ENCODE measurements at places on chromosomes 16 and 17. TPM values are rescaled to one million over a fixed set of nuclear protein-coding genes. Genes with fewer than 3 reads are reported as not detected.

The OR3A2 gene
- not detected for total RNA-seq

The PPP1R27 gene
- not detected for total RNA-seq

The TBC1D3E gene
- total RNA-seq, result not detected

The GFAP gene
- total RNA-seq, result 0.45 TPM

The SLC2A4 gene
- total RNA-seq, result 9.8 TPM

The KRTAP2-2 gene
- total RNA-seq, result not detected

The KRTAP4-5 gene
- total RNA-seq, result not detected

The KRTAP9-3 gene
- total RNA-seq, result not detected

The PRDM7 gene
- total RNA-seq, result not detected

The HSD11B2 gene
- total RNA-seq, result 17.1 TPM

GRCh38 chr16:81632392-81633146 lies 146.5 kb upstream of the PLCG2 start:
- no peaks in the 10 kb centered on the region for H3K36me3 ChIP-seq
- no peaks in the 10 kb centered on the region for H3K27me3 ChIP-seq
- no peak overlapping the region for H3K27ac ChIP-seq
- DNase-seq, result no peak
- no peak overlapping the region for H3K4me3 ChIP-seq
- peaks cover 8% of the 10 kb centered on the region for H3K4me1 ChIP-seq

GRCh38 chr17:2822358-2822757 lies 26.1 kb downstream of the RAP1GAP2 start:
- H3K27me3 ChIP-seq, result no peaks in the 10 kb centered on the region
- no peak for DNase-seq
- H3K4me3 ChIP-seq, result no peak overlapping the region
- no peak overlapping the region for H3K27ac ChIP-seq
- no peaks in the 10 kb centered on the region for H3K4me1 ChIP-seq

- H3K4me1 ChIP-seq, result no peaks in the 10 kb centered on the region
- no peaks in the 10 kb centered on the region for H3K36me3 ChIP-seq
- H3K4me3 ChIP-seq, result no peak overlapping the region
- no peaks in the 10 kb centered on the region for H3K27me3 ChIP-seq
- DNase-seq, result no peak
These were observed 120.6 kb downstream of the IRF8 start for GRCh38 chr16:86019446-86020047.

- H3K27me3 ChIP-seq, result no peaks in the 10 kb centered on the region
- no peak overlapping the region for H3K27ac ChIP-seq
- DNase-seq, result no peak
- H3K4me3 ChIP-seq, result no peak overlapping the region
These were observed 38.1 kb downstream of the CDRT15 start for GRCh38 chr17:14198575-14198974.

DNA sequence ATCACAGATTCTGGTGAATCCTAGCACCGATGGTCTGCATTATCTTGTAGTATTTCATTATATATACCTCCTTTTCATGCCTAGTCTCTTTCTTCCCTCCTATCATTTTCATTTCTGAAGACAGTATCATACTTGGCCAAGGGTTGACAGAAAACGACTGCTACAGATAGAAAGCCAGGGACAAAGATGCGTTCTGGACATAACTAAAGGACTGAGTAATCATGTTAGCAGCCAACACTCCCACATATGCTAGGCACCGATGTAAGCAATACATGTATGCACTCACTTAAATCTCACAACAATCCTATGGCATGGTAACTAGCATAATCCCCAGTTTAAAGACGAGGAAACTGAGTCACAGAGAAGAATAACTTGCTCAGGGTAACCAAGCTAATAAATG lies 22.9 kb downstream of the RDM1 start:
- H3K27me3 ChIP-seq, result no peaks in the 10 kb centered on the region
- H3K36me3 ChIP-seq, result no peaks in the 10 kb centered on the region
- DNase-seq, result no peak
- no peak overlapping the region for H3K4me3 ChIP-seq
- no peaks in the 10 kb centered on the region for H3K4me1 ChIP-seq

DNA sequence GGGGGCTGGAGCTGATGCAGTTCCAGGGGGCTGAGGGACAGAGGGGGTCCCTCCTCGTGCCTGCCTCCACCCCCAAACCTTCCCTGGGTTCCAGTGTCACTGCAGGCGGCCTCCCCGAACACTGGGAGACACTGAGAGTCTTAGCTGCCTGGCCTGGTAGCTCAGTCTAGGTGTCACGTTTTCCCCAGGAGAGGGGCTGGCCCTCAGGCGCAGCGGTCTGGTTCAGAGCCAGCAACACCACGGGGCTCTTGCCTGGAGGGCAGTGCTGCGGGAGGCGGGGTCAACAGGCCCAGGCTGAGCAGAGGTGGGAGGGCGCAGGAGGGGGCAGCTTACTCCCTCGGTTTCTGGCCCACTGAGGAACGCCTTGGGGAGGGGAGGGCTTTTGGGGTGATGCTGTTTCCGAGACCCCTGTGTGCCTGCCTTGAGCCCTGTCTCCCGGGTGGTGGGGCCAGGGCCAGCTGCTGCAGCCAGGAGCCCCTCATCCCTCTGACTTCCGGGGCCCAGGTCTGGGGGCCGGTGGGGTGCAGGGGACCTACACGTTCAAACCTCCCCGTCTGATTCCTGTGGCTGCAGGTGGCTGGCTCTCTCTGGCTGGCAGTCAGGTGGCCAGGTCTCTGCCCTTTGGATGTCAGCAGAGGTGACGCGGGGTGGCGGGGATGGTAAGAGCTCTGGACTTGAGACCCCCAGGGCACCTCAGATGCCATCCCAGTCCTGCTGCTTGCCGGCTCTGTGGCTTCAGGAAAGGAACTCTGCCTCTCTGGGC lies 89.3 kb upstream of the GSE1 start:
- no peaks in the 10 kb centered on the region for H3K36me3 ChIP-seq
- H3K4me3 ChIP-seq, result no peak overlapping the region
- H3K27ac ChIP-seq, result no peak overlapping the region
- peak; percentile 62 for DNase-seq

- no peaks in the 10 kb centered on the region for H3K36me3 ChIP-seq
- DNase-seq, result no peak
- no peaks in the 10 kb centered on the region for H3K27me3 ChIP-seq
- H3K4me3 ChIP-seq, result no peak overlapping the region
These were observed 119.6 kb downstream of the CDH11 start for GRCh38 chr16:65002265-65002664.

- H3K4me3 ChIP-seq, result no peak overlapping the region
- no peak overlapping the region for H3K27ac ChIP-seq
- no peak for DNase-seq
- no peaks in the 10 kb centered on the region for H3K36me3 ChIP-seq
- H3K4me1 ChIP-seq, result peaks cover 3% of the 10 kb centered on the region
- no peaks in the 10 kb centered on the region for H3K27me3 ChIP-seq
These were observed 2.6 kb upstream of the KRT35 start for GRCh38 chr17:41483531-41483930.

DNA sequence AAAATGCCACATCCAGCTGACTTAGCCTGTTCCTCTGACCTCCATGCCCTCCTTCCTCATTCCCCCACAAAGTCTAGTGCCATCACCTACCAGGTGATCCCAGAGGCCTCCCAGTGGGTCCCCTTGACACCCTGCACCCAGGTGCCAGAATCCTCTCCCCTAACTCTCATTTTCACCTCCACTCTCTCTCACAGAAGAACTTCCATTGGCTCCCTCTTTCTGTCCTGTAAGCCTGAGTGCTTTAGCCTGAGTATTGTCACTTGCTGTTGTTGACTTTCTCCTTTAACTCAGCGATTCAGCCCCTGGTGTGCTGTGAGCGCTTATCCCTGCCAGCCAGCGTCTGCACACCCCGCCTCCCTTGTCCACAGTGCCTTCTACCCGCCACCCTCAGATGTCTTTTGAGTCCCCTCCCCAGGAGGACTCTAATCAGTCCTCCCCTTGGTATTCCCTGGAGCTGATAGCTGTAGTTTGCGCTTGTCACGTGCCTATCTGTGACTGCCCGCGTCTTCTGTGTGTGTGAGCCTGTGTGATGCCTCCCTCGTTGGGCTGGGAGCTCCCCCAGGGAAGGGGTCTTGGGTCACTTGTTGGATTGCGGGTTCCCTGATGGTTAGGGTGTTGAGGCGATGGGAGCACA lies 31.9 kb downstream of the ARHGAP23 start:
- H3K36me3 ChIP-seq, result no peaks in the 10 kb centered on the region
- peaks cover 4% of the 10 kb centered on the region for H3K4me1 ChIP-seq
- H3K4me3 ChIP-seq, result no peak overlapping the region
- H3K27me3 ChIP-seq, result no peaks in the 10 kb centered on the region

- H3K27me3 ChIP-seq, result no peaks in the 10 kb centered on the region
- peaks cover 12% of the 10 kb centered on the region for H3K4me1 ChIP-seq
- H3K36me3 ChIP-seq, result no peaks in the 10 kb centered on the region
- no peak overlapping the region for H3K27ac ChIP-seq
- DNase-seq, result no peak
These were observed 44.0 kb downstream of the UBN1 start for GRCh38 chr16:4891097-4891885.

GRCh38 chr17:2867441-2868424 lies 71.5 kb downstream of the RAP1GAP2 start:
- no peaks in the 10 kb centered on the region for H3K27me3 ChIP-seq
- no peaks in the 10 kb centered on the region for H3K4me1 ChIP-seq
- no peak for DNase-seq
- H3K27ac ChIP-seq, result no peak overlapping the region
- no peak overlapping the region for H3K4me3 ChIP-seq
- no peaks in the 10 kb centered on the region for H3K36me3 ChIP-seq

GRCh38 chr17:71970312-71970711 lies 150.5 kb upstream of the SOX9 start:
- no peak for DNase-seq
- H3K4me1 ChIP-seq, result no peaks in the 10 kb centered on the region

- H3K4me3 ChIP-seq, result no peak overlapping the region
- H3K27ac ChIP-seq, result no peak overlapping the region
- peaks cover 7% of the 10 kb centered on the region for H3K4me1 ChIP-seq
- no peaks in the 10 kb centered on the region for H3K27me3 ChIP-seq
These were observed 126.6 kb downstream of the LAT start for GRCh38 chr16:29111421-29111820.

DNA sequence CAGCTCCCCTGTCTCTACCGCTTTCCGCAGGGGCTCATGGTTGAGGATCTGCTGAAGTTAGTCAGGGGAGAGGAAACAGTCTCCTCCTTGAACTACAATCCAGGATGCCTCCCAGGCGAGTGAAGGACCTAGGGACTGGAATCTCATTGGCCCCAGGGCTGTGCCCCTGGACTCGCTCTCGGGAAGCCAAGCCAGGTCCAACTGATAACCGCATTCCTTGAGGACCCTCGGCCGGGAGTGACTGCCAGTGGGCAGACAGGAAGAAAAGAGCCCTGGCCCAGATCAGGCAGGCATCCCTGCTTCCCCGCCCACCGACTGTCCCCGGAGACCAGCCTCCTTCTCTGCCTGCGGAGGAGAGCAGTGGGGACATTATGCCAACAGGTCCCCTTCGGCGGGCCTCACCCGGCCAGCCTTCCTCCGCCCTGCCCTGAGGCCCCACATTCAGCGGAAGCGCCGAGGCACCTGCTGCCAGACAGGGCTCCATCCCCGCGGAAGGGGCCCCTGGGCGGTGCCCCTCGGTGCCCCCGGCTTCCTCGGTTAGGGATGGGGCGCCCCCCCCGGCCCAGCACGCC lies 776 bp downstream of the LRRC75A start:
- H3K4me1 ChIP-seq, result peaks cover 18% of the 10 kb centered on the region
- no peak for DNase-seq
- H3K27ac ChIP-seq, result no peak overlapping the region
- H3K27me3 ChIP-seq, result no peaks in the 10 kb centered on the region

DNA sequence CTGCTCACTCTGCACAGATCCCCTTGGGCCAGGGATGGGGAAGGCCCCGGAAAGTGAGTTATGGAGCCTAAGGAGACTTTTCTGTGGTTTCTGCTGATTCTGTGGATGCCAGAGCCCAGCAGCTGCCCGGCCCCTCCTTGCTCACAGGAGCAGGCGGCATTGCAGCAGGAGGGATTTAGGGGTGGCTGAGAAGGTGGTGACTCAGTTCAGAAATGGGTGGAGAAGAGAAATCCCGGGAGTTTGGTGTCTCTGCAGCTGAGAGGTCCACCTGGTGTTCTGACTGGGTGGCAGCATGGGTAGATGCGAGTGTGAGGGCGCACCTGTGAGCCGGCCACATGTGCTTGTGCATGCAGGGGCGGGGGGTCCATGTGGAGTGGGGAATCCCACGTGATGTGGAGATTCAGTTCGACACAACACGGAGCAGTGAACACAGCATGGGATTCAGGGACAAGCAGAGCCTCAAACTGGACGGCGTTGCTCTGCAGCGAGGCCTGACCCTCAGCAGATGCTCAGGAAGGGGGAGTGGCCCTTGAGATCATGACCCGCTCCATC lies 16.0 kb upstream of the SPPL2C start:
- no peak overlapping the region for H3K4me3 ChIP-seq
- H3K27ac ChIP-seq, result no peak overlapping the region
